ENCODE measurements at places on chromosomes 7 and 10.

GRCh38 chr10:2992401-2993198 is 74.7 kb upstream of the PFKP start:
- no peak for DNase-seq

- DNase-seq: no peak
Measured at GRCh38 chr7:139490130-139490529, 6.7 kb upstream of the KLRG2 start.

DNA sequence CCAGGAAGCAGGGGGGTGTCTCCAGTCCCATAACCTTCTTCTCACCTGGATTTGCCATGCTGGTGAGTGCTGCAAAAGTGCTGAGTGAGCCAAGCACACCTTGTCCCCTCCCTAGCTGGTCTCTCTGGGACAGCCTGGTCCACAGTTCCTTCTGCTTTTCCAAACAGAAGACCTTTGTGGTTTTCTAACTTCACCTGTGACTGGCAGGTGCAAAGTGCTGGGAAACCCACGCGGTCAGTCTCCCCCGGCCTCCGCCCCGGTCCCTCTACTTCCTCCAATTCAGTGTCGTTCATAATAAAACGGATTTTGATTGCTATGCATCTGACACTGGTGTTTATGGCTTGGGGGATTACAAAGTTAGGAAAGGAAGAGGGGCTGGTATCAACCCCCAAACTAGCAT is 37.1 kb downstream of the RBAK start:
- no peak for DNase-seq

- no peak for DNase-seq
Measured at GRCh38 chr10:123970207-123970926, 78.8 kb upstream of the CPXM2 start.

DNA sequence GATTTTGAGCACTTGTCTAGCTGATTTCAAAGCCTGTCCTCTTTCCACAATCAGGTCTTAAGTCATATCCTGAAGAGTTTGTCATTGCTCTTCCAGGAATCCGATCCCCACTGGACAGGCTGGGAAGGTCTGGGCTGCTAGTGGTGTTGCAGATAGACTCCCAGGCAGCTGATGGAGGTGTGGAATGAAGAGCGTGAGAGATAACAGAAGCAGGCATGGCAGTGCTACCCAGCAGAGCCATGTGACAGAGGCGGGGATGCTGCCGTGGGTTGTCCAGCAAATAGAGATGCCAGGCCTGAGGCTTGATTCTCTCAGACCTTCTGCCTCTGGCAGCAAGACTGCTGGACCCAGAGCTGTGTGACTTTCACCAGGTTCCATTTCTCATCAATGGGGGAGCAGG is 116.5 kb upstream of the EEPD1 start:
- no peak for DNase-seq

GRCh38 chr7:76392531-76393115 is 16.9 kb downstream of the SSC4D start:
- DNase-seq: no peak

- peak; percentile 33 for DNase-seq
Measured at GRCh38 chr7:29113384-29114102, 32.8 kb downstream of the CPVL start.

- DNase-seq: no peak
Measured at GRCh38 chr7:43727003-43727402, 2.3 kb downstream of the COA1 start.

DNA sequence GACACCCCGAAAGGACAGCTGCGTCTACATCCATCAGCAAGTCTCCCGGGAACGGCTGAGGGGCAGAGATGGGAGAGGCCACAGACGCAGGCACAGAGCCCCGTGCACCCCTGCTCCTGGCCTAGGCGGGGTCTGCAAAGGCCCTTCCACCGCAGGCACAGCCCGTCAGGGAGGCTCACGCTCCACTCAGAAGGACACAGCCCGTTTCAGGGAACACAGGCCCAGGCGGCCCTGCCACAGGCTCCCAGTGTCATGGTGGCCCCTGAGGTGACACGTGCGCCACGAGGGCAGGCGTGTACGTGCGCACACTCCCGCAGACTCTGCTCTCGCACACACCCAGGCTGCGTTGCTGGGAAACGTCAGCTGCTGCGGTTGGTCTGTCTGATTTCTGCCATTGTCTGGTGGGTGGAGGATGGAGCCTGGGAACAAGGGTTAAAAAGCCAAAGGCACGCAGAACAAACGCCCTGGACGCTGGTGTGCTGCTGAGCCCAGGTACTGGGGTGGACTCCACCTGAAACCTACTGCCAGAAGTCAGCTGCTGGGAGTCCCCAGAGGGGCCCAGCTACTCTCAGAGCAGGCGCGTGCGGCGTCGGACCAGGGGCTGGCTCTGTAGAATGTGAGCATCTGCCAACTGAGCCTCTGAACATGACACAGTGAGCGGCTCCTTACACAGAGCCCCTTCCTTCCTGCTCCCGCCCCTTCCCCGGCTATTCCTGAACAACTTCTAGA is 13.1 kb downstream of the GPER1 start:
- no peak for DNase-seq

DNA sequence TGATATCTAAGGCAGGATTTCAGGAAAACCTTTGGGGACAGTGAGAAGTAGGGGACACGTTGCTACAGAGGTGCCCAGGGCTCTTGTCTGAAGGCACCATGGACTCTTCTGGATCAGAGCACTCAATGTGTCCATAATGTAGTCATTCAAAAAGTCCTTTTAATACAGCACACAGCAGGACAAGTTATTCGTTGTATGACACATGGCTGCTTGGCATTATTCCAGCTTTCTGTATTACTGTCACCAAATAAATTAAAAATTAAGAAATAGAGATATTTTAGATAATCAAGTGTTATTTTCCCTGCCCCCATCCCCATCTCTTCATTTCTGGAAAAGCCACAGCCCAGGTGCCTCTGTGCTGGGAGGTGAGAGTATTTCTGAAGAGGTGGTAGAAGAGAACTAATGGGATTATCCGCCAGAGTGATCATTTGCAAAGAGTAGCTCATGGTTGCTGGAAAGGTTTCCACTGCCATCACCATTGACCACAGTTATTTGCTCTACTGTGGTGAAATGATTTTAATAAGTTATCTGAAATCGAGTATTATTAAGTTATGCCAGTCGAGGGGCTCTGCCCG is 83.0 kb downstream of the CXCL12 start:
- no peak for DNase-seq

GRCh38 chr7:158447506-158448171 is 140.0 kb downstream of the PTPRN2 start:
- DNase-seq: no peak

DNA sequence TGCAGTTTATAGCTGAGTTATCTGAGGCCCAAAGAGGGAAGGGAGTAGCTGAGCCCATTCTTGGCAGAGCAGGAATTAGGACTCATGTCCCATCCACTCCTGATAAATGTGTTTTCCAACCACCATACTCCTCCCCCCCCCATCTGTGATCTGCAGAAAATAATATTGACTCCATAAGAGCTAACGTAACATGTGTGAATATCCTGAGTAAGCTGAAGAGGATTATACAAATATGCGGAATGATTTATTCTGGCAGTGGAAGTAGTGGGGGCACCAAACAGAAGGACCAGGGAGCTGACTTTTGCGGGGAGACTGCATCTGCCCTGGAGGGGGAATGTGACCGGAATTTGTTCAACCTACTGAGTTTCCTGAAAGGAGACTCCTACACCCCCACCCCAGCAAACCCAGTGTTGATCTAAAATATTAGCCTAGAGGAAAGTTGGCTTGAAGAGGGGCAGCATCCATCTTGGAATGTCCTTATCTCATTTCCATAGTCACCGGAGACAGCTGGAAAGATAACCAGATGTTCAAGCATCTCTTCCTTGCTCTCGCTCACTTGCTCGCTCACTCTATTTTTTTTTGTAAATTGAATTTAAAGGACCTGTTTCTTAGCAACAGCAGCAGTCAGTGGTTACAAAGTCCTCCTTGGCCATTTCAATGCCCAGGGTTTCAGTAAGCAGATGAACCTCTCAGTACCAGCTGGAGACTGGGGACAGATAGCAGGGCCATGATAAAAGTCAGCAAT is 114.7 kb downstream of the RPS24 start:
- DNase-seq: no peak

DNA sequence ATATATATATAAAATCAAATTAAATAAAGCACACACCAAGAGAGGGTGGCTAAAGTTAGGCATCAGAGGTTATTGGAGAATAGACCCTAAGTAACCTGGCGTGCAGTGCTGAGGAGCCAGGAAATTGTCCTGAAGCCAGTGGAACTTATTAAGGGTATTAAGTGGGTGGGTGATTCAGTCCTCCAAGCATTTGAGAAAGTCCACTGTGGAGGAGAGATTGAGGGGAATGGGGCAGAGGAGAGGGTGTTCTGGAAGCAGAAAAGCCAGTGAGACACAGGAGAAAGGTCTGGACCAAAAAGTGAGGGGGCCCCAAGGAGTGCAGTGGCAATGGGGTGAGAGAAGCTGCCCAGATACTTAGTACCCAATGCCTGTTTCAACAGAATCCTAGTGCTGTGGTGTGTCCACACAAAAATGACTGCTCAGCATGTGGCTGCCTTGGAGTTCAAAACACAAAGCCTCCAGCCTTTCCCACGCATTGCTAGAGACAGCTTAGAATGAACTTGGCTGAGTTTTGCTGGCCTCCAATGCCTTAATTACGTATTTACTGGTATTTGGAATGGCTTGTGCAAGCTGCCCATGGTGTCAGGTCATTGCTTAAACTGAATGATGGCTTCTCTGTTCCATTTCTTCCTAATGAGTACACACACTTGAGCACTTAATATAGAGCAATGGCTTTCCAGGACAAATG is 44.9 kb upstream of the CHST15 start:
- DNase-seq: no peak

DNA sequence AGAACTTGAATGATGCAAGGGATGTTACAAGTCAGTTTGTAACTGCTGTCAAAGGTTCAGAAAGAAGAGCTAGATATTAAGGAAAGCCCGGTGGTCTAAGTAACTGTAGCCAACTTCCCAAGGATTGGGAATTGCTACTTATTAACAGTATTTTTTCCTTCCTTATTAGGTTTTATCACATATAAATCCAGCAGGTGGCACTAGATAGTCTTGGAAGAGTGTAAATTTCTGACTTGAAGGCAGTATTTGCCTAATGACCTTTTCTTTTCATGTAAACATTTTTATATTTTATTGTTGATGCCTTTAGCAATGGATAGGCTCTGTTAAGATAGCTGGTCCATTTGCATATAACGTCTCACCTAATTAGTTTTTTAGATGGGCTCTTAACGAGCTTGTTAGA is 51.2 kb downstream of the ANLN start:
- DNase-seq: no peak

GRCh38 chr7:91240376-91240941 is 23.8 kb upstream of the FZD1 start:
- no peak for DNase-seq

DNA sequence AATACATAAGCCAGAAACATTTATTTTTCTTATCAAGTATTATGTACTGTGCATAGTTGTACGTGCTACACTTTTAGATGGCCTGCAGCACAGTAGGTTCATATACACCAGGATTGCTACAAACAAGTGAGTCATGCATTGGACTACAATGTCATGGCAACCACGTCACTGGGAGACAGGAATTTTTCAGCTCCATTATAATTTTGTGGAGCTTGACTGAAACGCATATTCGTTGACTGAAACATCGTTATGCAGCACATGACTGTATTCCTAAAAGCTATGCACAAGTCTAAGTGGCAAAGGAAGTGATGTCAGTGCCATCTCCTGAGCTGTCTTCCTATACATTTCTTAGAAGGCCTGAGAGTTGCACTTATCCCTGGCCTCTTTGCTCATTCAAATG is 871.8 kb downstream of the IPMK start:
- no peak for DNase-seq

DNA sequence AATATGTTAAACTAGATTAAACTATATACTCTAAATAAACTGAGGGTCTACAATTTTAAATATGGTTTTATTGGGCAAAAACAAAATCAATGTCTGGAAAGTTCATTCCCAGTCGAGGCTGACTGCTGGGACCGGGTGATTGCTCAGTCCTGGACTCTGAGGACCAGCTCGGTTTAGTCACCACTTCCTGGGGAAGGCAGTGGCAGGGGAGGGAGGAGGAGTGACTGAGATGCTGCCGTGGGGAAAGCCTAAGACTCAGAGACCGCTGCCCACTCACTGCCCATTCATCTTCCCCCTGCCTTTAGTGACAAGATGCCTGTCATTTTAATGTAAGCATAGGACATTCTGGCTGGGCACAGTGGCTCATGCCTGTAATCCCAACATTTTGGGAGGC is 29.0 kb downstream of the ATOH7 start:
- no peak for DNase-seq

- no peak for DNase-seq
Measured at GRCh38 chr7:155791836-155792235, 20.4 kb downstream of the SHH start.

DNA sequence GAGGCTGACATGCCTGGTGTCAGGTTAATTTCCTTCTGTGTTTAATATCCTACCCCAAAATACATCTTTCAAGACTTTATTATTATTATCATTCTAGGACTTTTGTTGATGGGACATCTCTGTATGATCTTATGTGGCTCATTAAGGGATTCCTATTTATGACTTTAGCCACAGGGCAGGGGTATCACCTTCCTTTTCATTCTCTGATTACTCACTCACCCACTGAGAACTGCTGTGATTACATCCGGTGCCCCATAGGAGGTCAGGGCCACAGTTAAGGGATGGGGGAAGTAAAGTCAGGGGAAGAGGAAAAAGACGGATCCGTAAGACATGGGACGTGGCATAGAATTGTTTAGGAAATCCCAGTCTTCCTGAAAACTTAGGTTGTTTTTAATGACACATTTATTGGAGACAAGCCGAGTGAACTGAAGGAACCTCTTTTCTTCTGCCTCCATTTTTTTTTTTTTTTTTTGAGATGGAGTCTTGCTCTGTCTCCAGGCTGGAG is 61.0 kb upstream of the PITRM1 start:
- no peak for DNase-seq

GRCh38 chr7:64811767-64812166 is 17.5 kb downstream of the ZNF138 start:
- no peak for DNase-seq

DNA sequence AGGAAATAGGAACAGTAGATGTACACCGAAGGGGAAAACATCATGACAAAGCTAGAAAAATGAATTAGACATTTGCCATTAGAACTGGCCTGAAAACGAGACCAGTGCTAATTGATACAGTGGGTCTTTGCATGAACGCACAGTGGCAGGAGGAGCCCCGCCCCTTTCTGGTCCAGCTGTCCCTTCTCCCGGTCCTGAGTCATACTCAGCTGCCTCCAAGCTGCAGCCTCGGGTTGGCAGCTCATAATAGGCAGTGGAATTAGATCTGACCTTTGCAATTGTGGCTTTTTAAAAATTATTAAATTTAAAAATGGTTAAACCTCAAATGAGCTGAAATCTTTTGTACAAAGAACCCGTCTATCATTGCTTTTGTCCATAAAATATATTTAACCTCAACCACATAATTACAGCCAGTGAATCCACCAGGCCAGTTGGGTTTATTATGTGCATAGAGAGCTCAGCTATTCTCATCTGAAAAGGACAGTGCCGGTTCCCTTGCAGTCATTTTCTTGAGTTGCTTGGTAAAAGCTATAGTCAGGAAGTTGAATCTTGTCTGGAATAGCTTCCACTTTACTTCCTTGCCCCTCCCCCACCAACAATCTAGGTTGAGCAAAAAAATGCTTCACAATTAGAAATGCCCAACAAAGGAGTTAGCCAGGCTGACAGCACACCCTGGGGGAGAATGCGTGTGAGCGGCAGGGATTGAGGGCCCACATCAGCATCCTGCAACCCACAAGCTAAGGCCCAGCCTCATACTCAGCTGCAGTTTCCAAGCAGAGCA is 147.1 kb downstream of the BUB3 start:
- no peak for DNase-seq

GRCh38 chr10:11794566-11794965 is 28.6 kb upstream of the PROSER2 start:
- DNase-seq: no peak

All from HS-27A (cell line).